ENCODE measurements at places on chromosomes 4 and X. TPM values are rescaled to one million over a fixed set of nuclear protein-coding genes. Genes with fewer than 3 reads are reported as not detected.

Gene WNK3
- total RNA-seq: 0.17 TPM

Gene GPC3
- 1.6 TPM for total RNA-seq

Gene CYP4V2
- total RNA-seq: 27.1 TPM

Gene LNX1
- 0.99 TPM for total RNA-seq

Gene EXOC1
- total RNA-seq: 63.5 TPM

Gene NAA11
- not detected for total RNA-seq

Gene ADH1B
- 281 TPM for total RNA-seq

Gene PPP1R3F
- 14.9 TPM for total RNA-seq

Gene KLHL15
- total RNA-seq: 8.1 TPM

Gene HERC5
- total RNA-seq: 6.0 TPM

Gene LIN54
- 20.2 TPM for total RNA-seq

Gene HELT
- not detected for total RNA-seq

Gene ACOT9
- 54.9 TPM for total RNA-seq

Gene MAGEE2
- total RNA-seq: not detected

Gene GATA1
- total RNA-seq: not detected

Gene CT45A10
- total RNA-seq: not detected

Gene ADH1A
- total RNA-seq: not detected

Gene RBMX
- total RNA-seq: 305 TPM

Gene UGT2B11
- not detected for total RNA-seq

Gene SATL1
- total RNA-seq: not detected

Gene BANK1
- 0.44 TPM for total RNA-seq

Gene DIPK2B
- total RNA-seq: 0.15 TPM

Gene PNMA5
- total RNA-seq: not detected

Gene SMIM43
- 6.6 TPM for total RNA-seq

Gene NUDT10
- 5.2 TPM for total RNA-seq

Gene DDX53
- not detected for total RNA-seq

Gene EMCN
- 0.29 TPM for total RNA-seq

Gene ACSL4
- total RNA-seq: 218 TPM

Gene GNRHR
- total RNA-seq: not detected

Gene SPON2
- total RNA-seq: 1,031 TPM

Gene CD40LG
- not detected for total RNA-seq

Gene PNCK
- total RNA-seq: 1.2 TPM

Gene KLF3
- total RNA-seq: 24.1 TPM

Gene RPS6KA6
- 3.1 TPM for total RNA-seq

Gene RIBC1
- total RNA-seq: 0.99 TPM

Gene MAGEB17
- not detected for total RNA-seq

Gene TRIM61
- total RNA-seq: 5.0 TPM

Gene SYN1
- total RNA-seq: 0.33 TPM

Gene F8A1
- 8.3 TPM for total RNA-seq

Gene TMEM154
- total RNA-seq: 2.8 TPM

Gene TLR2
- total RNA-seq: 0.58 TPM

Gene SAT1
- total RNA-seq: 79.1 TPM

Gene TBC1D8B
- total RNA-seq: 23.7 TPM

Gene S100G
- not detected for total RNA-seq

Gene LPAR4
- total RNA-seq: 0.58 TPM

Gene ADGRG2
- total RNA-seq: 0.17 TPM

Gene SHISA3
- 0.17 TPM for total RNA-seq

Gene IL2
- not detected for total RNA-seq

Gene VCX
- total RNA-seq: not detected

Gene IL2RG
- total RNA-seq: not detected

Gene SPANXB1
- not detected for total RNA-seq

Gene RHOXF2B
- not detected for total RNA-seq

Gene FBXW7
- 67.2 TPM for total RNA-seq

Gene KLHL2
- total RNA-seq: 15.9 TPM

Gene UGT2B17
- not detected for total RNA-seq

Gene NPNT
- 0.29 TPM for total RNA-seq

Gene TRPC5OS
- total RNA-seq: under 0.01 TPM

Gene MGARP
- total RNA-seq: 12.6 TPM
